Kidney tubule cell (primary cell): ENCODE measurements at places on chromosomes 6 and 20.

DNA sequence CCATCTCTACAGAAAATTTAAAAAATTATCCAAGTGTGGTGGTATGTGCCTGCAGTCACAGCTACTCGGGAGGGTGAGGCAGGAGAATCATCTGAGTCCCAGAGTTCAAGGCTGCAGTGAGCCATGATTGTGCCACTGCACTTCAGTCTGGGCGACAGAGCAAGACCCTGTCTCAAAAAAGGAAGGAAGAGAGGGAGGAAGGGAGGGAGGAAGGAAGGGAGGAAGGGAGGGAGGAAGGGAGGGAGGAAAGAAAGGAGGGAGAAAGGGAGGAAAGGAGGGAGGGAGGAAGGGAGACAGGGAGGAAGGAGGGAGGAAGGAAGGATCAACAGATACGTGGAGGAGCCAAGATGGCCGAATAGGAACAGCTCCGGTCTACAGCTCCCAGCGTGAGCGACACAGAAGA lies 90.1 kb downstream of the ZNF217 start:
- DNase-seq: no peak

GRCh38 chr6:168045141-168045691 lies 33.8 kb downstream of the FRMD1 start:
- no peak for DNase-seq

DNA sequence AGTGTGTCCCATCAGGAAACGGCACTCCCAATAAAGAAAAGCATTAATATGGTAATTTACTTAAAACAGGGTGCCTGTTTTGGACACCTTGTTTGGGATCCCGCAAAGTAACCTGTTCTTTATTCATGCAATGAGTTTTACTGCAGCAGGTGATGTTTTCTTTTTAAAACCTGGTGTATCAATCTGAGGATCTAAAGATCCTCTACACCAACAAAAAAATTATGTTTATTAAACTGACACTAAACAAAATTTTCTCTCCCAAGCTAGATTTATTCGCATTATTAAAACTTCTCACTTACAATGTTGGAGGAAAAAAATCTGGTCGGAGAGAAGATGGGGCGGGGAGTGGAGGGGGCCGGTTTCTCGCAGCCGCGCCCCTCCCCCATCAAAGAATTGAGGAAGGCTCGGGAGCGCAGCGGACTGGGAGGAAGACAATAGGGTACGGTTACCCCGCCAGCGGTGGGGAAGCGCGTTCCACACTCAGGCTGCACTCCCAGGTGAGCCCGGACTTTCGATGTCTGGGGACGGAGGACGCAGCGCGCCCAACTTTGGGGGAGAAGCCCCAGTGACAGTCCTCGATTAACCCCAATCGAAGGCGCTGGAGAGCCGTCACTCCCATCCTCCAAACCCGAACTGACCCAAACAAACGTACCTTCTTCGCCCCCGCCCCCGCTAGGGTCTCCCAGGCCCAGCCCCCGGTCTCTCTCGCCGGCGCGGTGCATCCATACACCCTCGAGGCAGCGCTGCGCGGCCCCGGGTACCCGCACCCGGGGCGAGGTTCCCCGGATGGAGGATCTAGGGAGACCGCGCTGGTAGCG lies 1.3 kb downstream of the CD24 start:
- DNase-seq: peak; percentile 52

DNA sequence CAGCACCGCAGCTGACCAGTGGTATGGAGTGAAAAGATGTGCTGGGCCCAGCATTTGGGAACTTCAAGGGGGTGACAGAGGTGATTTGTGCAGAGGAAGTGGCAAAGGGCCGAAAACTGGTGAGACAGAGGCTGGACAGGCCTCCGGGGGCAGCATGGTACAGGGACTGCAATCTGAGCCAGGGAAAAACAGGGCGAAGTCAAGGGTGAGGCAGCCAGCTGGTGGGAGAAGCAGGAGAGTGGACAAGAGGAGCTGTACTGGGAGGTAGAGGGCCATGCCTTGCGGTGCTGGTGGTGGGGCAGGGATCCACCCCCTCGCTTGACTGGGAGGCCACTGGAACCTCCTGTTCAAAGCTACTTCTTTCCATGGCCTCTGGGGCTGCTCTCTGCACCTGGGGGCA lies 7.3 kb upstream of the GFRA4 start:
- DNase-seq: peak; percentile 15

DNA sequence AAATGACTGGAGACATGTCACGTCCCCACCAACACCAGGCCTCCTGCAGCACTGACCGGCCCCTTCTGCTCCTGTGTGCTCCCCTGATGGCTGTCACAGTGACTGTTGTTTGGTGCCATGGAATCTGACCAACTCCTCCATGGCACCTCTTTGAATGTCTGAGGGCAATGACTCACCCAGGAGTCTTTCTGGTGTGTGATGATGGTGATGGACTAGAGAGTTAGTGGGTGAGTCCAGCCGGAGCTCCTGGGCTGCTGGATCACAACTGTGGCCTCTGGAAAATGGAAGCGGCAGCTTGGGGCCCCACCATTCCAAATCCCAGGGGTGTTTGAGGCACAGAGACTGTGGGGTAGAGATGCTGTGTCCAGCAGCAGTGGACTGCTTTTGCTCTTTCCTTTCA lies 133.3 kb downstream of the TFAP2C start:
- DNase-seq: no peak

DNA sequence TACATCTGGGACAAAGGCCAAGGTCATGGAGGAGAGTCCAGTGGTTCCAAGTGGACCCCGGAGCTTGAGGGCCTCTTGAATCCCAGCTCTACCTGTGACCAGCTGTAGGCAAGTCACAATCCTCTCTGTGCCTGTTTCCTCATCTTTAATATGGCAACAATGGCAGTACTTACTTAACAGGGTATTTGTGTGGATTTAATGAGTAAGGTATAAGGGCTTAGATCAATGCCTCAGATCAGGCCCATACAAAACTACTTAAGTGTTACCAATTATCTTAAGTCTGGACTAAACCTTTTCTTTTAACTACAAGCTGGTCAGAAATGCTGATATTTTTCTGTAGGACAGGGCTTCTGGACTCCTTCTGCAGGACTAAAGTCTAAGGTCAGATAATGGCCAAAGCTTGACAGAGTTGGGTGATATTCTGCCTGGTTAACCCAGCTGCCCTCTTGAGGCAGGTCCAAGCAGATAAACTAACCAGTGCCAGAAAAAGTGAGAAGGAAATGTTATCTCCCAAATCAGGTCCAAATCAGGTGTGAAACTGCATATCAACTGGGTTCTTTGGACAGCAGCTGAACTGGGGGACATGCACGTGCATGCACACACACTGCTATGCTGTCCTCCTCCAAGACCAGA lies 2.2 kb downstream of the SULF2 start:
- DNase-seq: no peak

- no peak for DNase-seq
Observed at GRCh38 chr6:137230547-137230946, 11.4 kb upstream of the IFNGR1 start.

- DNase-seq: no peak
Observed at GRCh38 chr6:4113649-4114048, 21.7 kb downstream of the ECI2 start.

DNA sequence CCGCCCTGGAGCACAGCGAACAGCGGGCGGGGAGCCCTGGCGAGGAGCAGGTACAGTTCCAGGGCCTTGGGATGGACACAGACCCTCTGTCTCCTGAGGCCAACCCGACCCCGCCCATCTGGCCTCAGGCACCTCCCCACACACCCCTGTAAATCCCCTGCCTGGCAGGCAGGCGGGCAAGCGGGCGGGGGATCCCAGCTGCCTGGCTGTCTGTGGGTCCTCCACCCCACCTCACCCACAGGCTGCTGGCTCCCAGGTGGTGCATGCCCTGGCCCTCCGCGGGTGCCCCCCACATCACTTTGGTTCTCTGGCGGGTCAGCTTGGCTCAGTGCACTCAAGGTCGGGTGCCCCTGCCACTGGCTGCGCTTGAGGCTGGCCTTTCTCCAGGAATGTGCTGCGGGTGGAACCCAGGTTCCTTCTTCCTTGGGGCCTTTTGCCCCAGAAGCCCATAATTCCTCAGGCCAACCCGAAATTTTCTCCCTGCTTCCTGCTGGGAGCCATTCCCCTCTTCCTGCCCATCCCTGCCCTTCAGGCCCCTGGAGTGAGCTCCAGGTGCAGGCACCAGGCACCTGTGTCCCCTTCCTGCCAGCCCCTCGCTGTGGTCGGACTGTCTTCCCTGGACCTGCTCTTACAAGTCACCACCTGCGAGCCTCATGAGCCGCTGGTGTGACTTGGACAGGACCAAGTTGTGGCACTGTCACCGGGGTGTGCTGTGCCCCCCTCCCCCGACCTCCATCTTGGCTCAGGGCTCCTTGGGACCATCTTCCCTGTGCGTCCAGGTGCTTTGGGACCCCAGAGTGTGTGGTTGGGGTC lies 5.3 kb upstream of the TNFRSF6B start:
- DNase-seq: no peak

- no peak for DNase-seq
Observed at GRCh38 chr20:59073582-59073981, 31.0 kb upstream of the PRELID3B start.

DNA sequence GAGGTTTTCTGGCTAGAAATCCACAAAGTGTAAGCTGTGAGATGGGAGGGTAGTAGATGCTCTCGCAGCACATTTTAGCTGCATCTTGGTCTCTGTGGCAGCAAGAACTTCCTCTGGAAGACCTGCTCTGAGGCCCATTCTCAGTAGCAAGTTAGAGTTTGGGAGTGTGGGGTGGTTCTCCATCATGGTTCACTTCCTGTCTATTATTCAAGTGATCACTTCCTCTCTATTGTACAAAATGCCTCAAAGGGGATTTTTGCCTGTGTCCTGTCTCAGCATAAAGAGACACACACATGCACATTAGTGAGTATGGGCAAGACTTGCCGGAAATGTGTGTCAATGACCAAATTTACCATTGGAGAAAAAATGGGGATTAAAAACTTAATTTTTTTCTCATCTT lies 42.5 kb downstream of the LYRM2 start:
- no peak for DNase-seq

- no peak for DNase-seq
Observed at GRCh38 chr6:167781868-167782267, 44.8 kb upstream of the AFDN start.

GRCh38 chr6:14440940-14441781 lies 323.6 kb downstream of the CD83 start:
- DNase-seq: no peak

DNA sequence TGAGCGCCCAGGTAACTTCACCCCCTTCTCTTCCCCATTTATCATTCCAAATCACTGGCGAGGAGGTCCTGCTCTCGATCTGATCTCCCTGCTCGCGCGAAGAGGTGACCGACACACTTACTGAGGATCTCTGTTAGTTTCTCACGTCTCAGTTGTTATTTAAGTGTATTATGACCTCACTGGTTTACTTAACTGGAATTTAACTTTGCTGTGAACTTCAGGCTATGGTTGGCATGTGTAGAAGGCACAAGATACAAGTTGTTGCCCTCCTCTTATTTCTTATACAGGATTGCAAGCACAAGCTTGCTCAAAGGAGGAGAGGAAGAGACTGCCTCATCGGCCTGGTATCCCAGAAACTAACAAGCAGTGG lies 1.2 kb downstream of the RNF217 start:
- peak; percentile 58 for DNase-seq

DNA sequence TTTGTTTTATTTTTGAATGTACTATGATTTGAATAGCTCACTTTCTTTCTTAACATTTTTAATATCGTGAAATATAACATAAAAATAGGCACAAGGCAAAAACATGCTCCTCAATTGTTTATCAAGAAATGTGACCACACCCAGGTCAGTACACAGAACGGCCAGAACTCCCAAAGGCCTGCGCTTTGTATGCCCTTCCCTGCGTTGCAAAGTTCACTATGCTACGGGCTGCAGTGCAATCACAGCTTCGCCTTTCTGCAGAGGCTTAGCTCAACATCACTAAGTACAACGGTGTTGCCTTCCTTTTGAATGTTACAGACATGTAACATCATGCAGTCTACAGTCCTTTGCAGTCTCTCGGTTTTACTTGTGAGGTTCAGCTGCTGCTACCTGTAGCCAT lies 333.4 kb downstream of the THBS2 start:
- no peak for DNase-seq

- DNase-seq: no peak
Observed at GRCh38 chr6:88566746-88567534, 396.5 kb downstream of the RNGTT start.

DNA sequence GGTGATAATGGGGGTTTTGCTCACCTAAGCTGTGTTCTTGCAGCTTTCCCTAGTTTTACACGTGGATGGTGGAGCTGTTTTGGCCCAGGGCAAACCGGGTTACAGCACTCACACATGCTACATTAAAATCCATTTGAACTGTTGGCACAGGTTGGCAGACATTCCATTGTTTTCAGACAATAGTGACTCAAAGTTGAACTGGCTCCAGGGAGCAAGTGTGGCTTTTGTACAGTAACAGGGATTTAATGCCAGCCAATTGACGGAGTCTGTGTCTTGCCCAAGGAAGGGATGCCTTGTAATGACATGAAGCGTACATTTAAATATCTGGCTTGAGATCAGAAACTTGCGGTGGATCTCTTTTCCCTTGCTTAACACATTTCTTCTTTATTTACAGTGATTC lies 183.1 kb downstream of the DTNBP1 start:
- DNase-seq: peak; percentile 61

DNA sequence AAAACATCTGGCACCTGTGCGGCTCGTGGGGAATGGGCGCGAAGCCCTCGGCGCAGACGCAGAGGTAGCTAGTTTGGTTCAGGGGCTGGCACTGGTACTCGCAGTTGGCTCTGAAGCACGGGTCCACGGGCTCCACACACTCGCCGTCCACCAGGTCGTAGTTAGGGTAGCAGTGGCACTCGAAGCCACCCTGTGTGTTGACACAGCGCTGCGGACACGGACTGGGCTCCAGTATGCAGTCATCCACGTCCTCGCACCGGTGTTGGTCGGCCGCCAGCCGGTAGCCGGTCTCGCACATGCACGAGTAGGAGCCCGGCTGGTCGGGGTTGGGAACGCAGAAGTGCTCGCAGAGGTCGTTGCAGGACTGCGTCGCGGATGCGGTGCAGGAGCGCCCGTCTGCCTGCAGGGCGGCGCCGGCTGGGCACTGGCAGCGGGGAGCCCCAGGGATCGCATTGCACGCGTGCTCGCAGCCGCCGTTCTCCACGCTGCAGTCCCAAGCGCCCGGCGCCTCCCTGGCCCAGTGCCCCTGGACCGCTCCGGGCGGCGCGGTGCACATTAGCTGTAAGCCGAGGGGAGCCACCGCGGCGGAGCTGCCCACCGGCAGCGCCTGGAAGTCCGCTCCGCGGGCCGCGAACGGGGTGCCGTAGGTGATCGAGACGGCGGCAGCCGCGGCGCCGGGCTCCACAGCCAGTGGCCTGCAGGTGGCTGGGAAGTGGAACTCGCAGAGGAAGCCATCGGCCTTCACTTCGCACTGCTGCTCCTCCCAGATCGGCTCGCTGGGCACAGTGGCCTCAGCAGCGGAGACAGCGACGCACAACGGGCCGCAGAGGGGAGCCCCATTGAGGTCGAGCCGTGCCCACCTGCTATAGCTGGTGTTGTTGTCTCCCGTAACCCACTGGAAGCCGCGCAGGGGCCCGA lies 930 bp downstream of the THBD start:
- peak; percentile 65 for DNase-seq

DNA sequence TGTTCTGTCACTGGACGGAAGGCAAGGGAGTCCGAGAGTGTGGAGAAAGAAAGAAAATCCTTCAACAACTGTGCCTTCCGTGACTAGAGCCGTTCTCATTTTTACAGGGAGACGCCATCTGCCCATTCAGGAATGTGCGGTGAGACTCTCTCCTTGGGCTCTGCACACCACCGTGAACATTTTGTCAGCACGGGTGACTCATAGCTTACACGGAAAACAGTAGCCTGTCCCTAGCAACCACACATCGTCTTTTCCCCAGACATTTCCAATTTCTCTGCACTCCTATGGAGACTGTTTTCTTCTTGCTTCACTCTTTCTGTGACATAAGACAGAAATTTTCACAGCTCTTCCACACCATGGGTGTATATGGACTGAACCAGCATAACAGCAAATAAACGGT lies 55.1 kb downstream of the TBXT start:
- DNase-seq: peak; percentile 57

- DNase-seq: peak; percentile 73
Observed at GRCh38 chr6:40912158-40912946, 126.7 kb downstream of the UNC5CL start.
